GM23248 (cell line): ENCODE measurements at places on chromosomes 2 and 18. TPM values are rescaled to one million over a fixed set of nuclear protein-coding genes. Genes with fewer than 3 reads are reported as not detected.

DNA sequence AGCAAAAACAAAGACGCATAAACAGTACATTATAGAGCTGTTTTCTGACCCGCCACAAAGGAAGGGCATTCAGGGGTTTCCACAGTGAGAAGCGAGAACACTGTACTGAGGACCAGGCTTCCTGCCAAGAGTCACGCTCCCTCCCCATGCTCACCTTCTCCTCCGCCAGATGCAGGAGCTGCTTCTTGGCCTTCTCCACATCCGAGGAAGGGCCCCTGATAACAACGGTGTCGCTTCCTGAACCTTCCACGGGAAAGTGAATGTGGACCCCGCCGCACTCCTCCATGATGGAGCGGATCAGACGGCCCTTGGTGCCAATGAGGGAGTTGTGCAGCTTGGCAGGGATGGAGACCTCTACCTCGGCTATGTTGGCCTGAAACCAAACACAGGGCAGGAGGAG is 53.8 kb downstream of the ANO7 start:
- no peaks in the 10 kb centered on the region for H3K4me1 ChIP-seq
- H3K27me3 ChIP-seq: no peaks in the 10 kb centered on the region
- peaks cover 88% of the 10 kb centered on the region for H3K36me3 ChIP-seq
- H3K27ac ChIP-seq: no peak overlapping the region

DNA sequence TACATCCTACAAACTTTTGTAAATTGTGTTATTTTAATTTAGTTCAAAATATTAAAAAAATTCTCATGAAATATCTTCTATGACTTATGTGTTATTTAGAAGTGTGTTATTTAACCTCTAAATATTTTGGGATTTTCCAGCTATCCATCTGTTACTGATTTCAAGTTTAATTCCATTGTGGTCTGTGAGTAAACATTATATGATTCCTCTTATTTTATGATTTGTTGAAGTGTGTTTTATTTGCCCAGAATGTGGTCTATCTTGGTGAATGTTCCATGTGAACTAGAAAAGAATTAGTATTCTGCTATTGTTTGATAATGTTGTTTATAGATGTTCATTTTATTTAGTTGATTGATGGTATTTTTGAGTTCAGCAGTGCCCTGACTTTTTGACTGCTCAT is 136.0 kb downstream of the ZNF804A start:
- H3K4me1 ChIP-seq: no peaks in the 10 kb centered on the region
- no peak overlapping the region for H3K4me3 ChIP-seq
- H3K27me3 ChIP-seq: no peaks in the 10 kb centered on the region
- H3K27ac ChIP-seq: no peak overlapping the region

DNA sequence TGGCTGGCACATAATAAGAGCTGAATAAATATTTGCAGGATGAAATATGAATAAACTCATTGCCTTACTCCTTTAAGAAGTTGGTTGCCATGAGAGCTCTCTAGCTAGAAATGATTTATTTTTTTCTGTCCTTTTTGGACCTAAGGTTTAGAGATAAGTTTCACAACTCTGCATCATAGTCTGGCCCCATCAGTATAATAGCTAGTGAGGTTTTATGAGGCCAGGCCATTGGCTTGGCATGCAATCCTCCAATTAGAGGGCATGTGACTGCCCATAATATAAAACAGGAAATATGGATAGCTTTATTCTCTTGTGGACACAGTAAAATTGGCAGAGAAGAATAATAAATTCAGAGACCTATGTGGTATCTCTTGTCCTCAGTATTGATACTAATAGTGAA is 26.2 kb upstream of the INSIG2 start:
- peak overlapping the region; percentile 90 for H3K27ac ChIP-seq
- H3K36me3 ChIP-seq: no peaks in the 10 kb centered on the region
- no peak overlapping the region for H3K4me3 ChIP-seq
- DNase-seq: peak; percentile 73
- no peaks in the 10 kb centered on the region for H3K27me3 ChIP-seq

DNA sequence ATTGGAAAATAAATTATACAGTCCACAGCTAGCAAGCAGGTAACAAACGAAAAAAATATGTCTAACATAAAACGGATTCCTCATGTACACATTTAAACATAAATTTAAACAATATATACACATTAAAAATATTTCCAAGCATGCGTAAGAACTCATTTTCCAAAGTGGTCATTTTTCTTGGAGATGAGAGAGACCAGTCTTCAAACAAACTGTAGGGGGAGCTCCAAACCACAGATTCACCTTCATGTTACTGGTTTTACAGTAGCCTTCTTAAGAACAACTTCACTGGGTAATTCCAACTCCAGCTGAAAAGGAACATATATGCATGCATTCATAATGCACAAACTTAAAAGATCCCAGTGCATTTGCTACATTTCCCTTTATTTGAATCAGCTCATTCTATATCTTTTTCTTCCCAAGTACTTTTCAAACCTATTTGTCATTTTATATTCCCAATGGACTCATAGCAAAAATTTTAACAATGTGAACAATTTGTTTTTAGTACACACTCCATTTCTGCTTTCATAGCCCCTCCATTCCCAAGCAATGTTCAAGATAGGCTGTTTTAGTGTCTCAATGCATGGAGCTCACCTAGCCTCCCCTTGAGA is 4.7 kb upstream of the STAMBP start:
- peak; percentile 79 for DNase-seq
- H3K27me3 ChIP-seq: 0 out of 2 replicates have a peak, but pooled peaks cover 15% of the 10 kb centered on the region
- peaks cover 9% of the 10 kb centered on the region for H3K4me1 ChIP-seq
- no peak overlapping the region for H3K4me3 ChIP-seq
- H3K36me3 ChIP-seq: no peaks in the 10 kb centered on the region
- H3K27ac ChIP-seq: no peak overlapping the region

DNA sequence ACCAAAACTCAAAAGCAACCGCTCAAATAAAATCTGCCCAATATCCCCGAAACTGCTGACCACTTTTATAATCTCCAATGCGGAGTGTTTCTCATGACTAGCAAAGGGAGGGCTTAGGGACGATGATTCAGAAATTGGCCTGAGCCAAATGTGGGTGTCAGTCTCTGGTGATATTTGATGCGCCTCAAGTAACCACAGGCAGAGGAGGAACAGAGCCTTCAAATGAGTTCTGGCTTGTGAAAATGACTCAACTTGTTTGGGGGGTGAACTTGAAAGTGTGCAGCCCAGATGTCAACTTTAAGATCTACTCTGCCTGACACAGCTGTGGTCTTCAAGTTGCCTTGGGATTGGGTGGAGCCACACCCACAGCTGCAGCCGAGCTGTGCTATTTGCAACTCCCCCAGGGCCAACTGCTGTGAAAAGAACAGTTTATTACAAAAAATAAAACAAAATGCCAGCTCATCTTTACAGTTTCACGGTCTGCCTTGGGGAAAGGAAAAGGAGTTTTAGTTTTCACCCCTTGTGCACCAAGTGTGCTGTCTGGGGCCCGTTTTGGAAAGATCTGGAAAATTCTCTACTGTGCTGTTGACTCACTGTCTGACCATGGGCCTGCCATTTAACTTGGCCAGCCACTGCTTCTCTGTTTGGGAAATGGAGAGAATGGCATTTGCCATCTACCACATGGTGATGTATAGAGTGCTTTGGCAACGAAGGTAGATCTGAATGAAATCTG is 222.1 kb downstream of the MTX2 start:
- no peaks in the 10 kb centered on the region for H3K36me3 ChIP-seq
- peak overlapping the region; percentile 80 for H3K27ac ChIP-seq
- H3K4me3 ChIP-seq: peak overlapping the region; percentile 53

GRCh38 chr2:113341191-113341869 is 62.6 kb upstream of the PAX8 start:
- no peak overlapping the region for H3K27ac ChIP-seq
- no peak for DNase-seq
- H3K4me3 ChIP-seq: no peak overlapping the region
- H3K4me1 ChIP-seq: peaks cover 29% of the 10 kb centered on the region

DNA sequence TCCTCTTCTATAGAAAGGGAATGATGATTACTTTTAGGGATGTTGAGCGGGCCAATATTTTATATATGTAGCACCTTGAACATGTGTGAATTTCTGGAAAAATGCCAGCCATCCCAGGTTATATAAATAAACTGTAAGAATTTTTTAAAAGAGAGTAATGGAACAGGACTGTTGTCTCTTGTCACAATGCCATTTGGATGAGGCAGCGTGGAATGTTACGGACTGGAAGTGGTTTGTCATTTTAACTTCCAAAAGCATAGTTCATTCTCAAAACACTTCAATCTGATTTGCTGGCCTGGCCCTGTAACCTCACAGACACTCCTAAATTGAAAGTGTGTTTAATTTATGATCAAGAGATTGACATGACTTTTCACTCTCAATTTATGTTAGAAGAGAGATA is 70.8 kb downstream of the TPGS2 start:
- no peaks in the 10 kb centered on the region for H3K27me3 ChIP-seq
- no peaks in the 10 kb centered on the region for H3K36me3 ChIP-seq
- no peak overlapping the region for H3K27ac ChIP-seq
- peak; percentile 37 for DNase-seq
- H3K4me3 ChIP-seq: no peak overlapping the region
- H3K4me1 ChIP-seq: peaks cover 29% of the 10 kb centered on the region

IL37 gene
- not detected in 2 replicates for total RNA-seq

FHOD3 gene
- total RNA-seq: 10.1 and 13.5 TPM in 2 replicates

- H3K27me3 ChIP-seq: no peaks in the 10 kb centered on the region
- DNase-seq: no peak
These were observed 1112.5 kb downstream of the CBLN2 start for GRCh38 chr18:71431689-71432088.
